ENCODE measurements at places on chromosomes 4 and X.
A peak's percentile ranks its signal among the peaks of the same experiment; 100 is the strongest.

- peak; percentile 13 for DNase-seq
These were observed at the start of gene ADAMTS3 for GRCh38 chr4:72568959-72569718. Gene ADAMTS3 (minus strand): TSS chr4:72569221. CDS start chr4:72568762, 459 bp downstream.

- DNase-seq, result no peak
These were observed 1701.5 kb upstream of the TENM3 start for GRCh38 chr4:180541678-180542077.

DNA sequence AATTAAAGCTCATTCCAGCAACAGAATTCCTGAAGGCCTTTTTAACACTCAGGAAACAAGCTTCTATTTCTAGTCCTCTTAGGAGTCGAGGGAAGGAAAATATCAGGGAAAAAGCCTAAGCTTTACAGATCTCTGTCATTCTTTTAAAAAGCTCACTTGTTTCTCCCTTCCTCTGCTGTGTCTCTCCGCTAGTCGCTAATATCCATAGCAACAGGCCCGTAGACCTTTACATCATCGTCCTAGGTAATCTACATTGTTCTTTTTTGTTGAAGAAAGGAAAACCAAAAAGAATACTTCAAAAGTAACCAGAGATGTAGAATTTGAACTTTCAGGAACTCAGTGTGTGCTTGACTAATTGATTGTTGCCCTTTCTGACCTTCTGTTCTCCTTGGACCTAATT is 45.9 kb upstream of the MTMR1 start:
- no peak for DNase-seq

DNA sequence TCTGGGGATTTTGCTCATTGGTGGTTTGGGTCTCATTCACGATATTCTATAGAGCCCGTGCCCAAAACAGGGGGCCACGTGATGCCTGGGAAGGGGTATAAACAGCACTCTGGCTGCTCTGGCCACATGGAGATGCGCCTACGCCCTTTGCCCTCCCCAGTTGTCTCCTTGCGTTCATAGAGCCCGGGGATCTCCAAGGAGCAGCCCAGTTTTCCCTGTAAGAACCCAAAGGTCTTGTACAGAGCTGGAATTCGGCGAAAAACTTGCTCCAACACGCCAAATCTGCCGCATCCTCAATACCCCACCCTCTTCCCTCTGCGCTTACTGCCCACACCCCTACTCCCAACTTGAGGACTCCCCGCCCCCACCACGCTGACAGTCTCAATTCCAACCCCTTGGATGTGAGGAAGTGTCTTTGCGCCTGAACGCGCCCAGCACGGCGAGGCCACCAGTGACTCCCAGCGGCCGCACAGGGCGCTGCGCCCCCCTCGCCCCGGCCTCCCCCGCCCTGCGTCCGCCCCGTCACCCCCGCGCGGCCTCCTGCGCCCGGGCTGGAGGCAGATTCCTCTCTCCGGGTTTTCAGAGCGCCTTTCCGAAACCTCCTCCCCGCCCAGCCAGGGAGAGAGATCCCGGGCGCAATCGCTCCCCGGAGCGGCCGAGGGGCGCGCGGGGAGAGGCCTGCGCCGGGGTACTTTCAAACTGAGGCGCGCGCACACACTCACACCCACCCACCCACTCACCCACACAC is at the start of gene NHS:
Gene NHS (plus strand): TSS at position 582 of the 748 bp plus-strand sequence. CDS start 558 bp downstream, outside the sequence.
- DNase-seq, result peak; percentile 40

GRCh38 chr4:25068386-25068785 is 37.6 kb upstream of the LGI2 start:
- no peak for DNase-seq

- DNase-seq, result no peak
These were observed 67.5 kb downstream of the TECRL start for GRCh38 chr4:64341711-64342110.

- DNase-seq, result no peak
These were observed 11.6 kb downstream of the POLR2B start for GRCh38 chr4:56990109-56990905.

GRCh38 chr4:156751486-156751885 is 220.1 kb downstream of the PDGFC start:
- no peak for DNase-seq

- no peak for DNase-seq
These were observed 312.9 kb downstream of the GLUD2 start for GRCh38 chrX:121360280-121360679.

DNA sequence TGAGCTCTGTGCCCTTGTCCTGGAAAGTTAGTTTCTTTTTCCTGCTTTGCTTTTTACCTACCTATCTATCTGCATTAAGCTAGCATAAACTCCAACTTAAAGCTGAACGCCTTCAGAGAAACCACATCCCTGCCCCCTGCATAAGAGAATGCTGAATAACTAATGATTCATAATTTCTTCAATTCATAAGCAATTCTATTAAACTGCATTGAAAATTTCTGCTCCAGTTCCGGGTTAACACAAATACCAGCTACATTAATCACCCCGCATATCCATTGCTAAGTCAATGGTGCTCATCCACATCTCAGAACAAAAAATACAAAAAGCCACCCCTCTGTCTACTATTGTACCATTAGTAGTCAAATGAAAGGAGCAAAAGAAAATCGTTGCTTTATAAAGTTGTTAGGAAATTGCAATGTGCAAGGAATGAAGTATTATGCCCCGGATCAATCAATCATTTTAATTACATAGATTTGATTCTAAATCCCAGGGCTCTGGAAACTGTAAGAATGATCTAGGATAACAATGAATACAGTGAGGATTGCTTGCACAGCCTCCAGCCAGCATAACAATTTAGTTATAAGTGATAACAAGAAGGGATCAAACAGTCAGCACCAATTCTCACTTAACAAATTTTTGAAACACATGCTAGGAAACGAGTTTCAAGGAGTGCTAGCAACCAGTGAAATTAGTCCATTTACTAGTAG is 106.8 kb downstream of the ELOVL6 start:
- no peak for DNase-seq

- DNase-seq, result no peak
These were observed 87.6 kb upstream of the JADE1 start for GRCh38 chr4:128721896-128722295.

- DNase-seq, result no peak
These were observed 57.7 kb downstream of the IL13RA2 start for GRCh38 chrX:114959729-114960128.

DNA sequence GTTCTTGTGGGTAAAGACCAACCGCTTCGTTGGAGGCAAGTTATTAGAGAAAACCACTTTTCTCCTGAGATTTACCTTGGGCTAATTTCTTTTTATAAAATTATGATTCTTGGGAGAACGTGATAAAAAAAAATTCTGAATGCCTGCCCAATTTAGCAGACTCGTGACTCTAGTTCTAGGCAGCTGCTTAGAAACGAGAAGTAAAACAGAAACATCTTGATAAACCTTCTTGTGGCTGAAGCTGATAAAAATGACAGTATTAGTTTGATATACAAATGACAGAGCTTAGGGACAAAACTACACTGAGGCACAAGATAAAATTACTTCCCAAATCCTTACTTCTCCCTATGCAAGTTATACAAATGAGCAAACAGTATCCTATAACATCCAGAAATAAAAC is 458.9 kb upstream of the TEX13C start:
- no peak for DNase-seq

- DNase-seq, result no peak
These were observed 131.1 kb downstream of the KLHL8 start for GRCh38 chr4:87089368-87089767.

GRCh38 chr4:88143504-88143903 is 14.9 kb downstream of the ABCG2 start:
- DNase-seq, result no peak

GRCh38 chr4:55727746-55728145 is 91.6 kb upstream of the NMU start:
- no peak for DNase-seq

DNA sequence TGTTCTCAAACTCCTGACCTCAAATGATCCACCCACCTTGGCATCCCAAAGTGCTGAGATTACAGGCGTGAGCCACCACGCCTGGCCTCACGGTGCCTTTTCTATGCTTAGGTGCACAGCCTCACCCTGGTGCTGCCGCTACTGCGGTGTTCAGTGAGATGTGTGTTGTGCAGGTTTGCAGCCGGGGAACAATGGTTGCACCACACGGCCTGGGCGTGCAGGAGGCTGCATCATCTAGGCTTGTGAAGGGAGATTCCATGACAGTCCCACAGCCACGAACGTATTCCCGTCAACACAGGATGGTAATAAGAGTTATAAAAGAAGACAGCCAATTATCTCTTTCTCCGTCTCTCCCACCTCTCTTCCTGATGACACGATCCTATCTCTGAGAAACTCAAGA is 22.0 kb downstream of the CPLX1 start:
- DNase-seq, result no peak

DNA sequence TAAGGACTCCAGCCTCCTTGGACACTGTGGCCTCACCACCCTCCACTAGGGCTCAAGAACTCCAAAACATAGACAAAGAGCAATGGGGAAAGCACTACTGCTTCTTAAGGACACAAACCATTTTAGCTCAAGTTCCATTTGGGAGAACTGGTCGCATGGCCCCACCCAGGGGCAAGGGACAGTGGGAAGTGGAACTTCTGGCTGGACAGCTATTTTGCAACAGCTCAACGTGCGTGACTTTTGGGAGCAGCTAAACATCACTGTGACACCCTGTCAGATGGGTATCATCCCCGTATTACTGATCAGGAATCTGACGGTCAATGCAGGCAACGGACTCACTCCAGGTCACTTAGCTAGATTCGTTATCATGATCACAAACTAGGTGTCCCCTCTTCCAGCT is 9.0 kb upstream of the GLOD5 start:
- no peak for DNase-seq

DNA sequence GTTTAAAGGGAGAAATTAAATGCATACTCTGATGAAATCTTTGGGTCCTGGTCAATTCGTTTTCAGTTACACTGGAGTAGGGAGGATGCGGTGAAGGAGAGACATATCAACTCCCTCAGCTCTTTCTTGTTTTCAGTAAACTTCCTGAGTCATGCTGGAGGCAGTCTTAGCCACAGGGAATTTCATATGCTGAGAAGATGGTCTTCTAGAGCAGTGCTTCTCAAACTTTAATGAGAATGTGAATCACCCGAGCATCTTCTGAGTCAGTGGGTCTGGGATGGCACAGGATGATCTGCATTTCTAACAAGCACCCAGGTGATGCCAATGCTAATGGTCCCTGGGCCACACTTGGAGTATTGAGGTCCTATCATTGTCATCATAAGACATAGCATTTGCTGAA is 214.5 kb downstream of the KIT start:
- DNase-seq, result no peak

DNA sequence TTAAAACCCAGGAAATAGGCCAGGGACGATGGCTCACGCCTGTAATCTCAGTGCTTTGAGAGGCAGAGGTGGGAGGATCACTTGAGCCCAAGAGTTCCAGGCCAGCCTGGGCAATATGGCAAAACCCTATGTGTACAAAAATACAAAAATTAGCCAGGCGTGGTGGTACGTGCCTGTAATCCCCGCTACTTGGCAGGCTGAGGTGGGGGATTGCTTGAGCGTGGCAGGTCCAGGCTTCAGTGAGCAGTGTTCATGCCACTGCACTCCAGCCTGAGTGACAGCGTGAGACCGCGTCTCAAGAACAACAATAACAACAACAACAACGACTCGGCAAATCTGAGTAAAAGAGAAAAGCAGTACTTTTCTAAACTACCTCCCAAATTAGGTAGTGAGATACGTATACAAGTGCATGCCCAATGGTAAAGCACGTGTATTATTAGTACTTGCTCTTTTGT is 13.0 kb upstream of the NDUFC1 start:
- DNase-seq, result no peak

Data from activated naive CD4-positive, alpha-beta T cell treated with anti-CD3 and anti-CD28 coated beads for 36 hours (primary cell).